Activated naive CD4-positive, alpha-beta T cell (primary cell): ENCODE measurements at places on chromosomes 1 and 21.

- DNase-seq: no peak
Measured at GRCh38 chr1:172465617-172466016, 21.7 kb upstream of the PIGC start.

GRCh38 chr1:60877376-60877775, 205.0 kb upstream of the NFIA start:
- DNase-seq: no peak

GRCh38 chr21:17427831-17428483, 84.9 kb upstream of the CXADR start:
- DNase-seq: no peak

DNA sequence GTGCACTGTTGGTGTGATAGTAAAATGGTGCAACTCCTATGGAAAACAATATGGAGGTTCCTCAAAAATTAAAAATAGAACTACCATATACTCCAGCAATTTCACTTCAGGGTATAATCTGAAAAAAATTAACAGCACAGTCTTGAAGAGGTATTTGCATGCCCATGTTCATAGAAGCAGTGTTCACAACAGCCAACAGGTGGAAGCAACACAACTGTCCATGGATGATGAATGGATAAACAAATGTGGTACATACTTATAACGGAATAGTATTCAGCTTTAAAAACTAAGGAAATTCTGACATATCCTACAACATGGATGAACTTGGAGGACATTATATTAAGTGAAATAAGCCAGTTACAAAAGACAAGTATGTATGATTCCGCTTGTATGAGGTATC, 8.2 kb downstream of the TTLL7 start:
- no peak for DNase-seq

DNA sequence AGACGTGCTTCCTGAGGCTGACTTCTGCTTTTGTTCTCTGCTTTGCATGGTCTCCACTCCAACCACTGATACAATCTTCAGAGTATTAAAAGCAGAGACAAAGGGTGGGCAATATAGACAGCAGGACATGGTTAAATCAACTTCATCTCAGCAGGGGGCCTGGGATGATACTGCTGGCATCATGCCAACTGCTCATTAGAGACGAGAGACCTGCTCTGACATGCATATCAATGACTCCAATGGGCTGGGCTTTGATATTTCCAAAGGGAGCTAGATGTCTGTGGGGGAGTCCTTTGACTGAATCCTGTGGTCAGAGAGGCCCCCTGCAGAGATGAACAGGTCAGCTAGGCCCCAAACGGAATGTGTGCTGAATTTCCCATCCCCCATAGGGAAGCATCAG, 106.6 kb downstream of the ACTL8 start:
- no peak for DNase-seq
